ENCODE measurements at places on chromosomes 2 and 18.
A peak's percentile ranks its signal among the peaks of the same experiment; 100 is the strongest.

DNA sequence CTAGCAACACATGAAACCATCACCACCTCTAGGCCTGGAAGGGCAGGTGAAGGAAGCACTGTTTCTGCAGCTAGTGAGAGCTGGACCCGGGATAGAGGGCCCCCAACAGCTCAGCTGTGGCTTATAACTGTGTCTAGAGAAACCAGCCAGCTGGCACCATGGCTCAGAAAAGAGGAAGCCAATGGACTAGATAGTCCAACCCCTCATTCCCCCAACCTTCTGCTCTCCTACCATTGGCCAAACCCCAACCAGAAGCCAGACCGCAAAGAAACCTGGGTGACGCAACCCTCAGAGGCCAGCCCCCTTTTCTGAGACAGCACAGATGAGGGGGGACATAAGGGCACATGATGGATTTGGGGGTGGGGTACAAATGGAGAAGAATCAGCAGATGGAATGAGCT is 24.3 kb downstream of the SMYD1 start:
- DNase-seq: no peak

- DNase-seq: peak; percentile 98
These were observed 3.1 kb upstream of the MOB1A start for GRCh38 chr2:74181739-74182138.

DNA sequence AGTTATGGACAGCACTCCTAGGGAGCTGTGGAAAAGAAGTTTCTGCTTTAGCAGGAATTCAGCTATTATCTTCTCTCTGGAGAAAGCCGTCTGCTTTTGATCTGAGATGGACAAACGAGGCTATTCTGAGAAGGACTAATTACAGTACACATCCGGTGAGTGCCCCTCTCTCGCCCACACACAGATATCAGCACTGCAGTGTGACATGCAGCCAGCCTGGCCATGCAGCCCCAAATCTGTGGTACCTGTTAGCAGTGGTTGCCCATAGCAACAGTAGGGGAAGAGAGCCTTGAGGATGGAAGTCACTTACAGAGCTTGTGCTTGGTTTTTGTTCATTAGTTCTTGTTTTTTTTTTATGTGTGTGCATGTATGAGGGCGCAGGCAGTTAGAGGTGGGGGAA is 73.9 kb upstream of the TRIB2 start:
- no peak for DNase-seq

DNA sequence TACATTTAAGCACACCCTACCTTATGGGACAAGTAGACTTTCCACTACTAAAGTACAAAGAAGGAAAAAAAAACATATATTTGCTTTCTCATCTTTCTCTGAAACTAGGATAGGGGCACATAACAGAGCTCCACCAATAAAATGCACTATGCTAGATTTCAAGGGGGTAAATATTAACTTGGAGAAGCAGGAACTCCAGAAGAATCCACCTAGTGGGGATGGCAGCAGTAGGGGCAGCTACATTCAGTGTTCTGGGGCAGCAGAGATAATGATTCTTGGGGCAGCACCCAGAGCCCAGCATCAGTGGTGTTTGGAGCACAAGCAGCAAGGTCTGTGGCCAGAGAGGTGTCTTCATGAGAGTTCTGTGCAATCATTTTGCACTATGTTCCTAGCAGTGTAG is 64.7 kb downstream of the DTNB start:
- no peak for DNase-seq

DNA sequence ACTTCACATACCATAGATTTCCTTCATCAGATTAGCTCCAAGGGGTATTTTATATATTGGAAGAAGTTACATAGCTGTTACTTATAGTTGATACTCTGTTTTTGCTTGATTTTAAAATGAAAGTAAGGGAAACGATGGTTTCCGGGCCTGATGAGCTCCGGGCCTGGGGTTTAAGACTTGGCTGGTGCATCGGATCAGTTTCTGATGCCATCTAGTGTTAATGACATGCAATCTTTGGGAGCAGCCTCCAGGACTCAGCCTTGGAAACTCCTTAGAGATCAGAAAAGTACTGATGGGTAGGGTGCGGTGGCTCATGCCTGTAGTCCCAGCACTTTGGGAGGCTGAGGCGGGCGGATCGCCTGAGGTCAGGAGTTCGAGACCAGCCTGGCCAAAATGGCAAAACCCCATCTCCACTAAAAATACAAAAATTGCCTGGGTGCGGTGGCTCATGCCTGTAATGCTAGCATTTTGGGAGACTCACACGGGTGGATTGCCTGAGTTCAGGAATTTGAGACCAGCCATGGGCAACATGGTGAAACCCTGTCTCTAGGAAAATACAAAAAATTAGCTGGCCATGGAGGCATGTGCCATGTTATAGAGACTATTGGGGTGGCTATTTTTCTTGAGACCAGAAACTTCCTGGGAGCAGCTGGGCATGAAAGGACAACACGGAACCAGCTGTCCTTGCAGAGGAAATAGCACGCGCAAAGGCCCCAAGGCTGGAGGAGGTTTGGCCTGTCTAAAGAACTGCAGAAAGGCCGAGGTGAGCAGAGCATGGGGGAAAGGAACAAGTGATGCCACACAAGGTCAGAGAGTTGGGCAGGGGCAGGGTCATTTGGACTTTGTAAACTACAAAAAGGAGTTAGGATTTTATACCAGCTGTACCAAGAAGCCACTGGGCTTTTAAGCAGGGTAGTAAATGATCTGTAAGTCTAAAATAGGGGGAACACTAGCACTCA is 46.9 kb upstream of the CNOT11 start:
- DNase-seq: peak; percentile 90

- no peak for DNase-seq
These were observed 48.8 kb downstream of the INHBB start for GRCh38 chr2:120394764-120395163.

DNA sequence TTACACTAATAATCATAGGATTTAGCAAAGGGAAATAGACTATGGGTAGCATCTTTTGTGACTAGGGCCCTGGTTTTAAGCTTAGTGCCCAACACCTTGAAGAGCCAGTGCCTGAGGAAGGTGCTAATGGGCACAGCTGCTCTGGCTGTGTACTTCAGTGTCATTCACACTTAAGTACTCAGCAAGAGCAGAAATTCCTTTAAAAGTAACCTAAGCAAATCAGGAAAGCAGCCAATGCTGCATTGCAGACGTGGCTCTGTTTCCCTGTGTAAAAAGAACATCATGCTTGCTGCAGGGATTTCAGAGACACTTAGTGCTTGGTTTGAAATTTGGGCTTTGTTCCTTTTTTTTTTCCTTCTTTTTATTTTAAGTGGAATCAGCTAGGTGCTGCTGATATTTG is 505.4 kb downstream of the SUCLG1 start:
- no peak for DNase-seq

DNA sequence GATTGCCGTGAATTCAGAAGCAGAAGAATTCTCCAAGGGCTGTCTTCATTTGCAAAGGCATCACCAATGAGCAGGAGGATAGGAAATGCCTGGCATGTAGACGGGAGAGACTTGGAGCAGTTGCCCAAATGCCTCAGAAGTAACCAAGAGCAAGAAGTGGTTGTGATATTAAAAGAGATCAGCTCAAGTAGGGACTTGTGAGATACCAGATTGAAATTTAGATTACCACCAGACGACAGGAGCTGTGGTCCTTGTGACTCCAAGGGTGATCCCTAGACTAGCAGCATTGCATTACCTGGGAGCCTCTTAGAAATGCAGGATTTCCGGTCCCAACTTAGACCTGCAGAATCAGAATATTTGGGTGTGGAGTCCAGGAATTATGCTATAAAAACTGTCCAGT is 228.6 kb upstream of the EPAS1 start:
- DNase-seq: no peak

DNA sequence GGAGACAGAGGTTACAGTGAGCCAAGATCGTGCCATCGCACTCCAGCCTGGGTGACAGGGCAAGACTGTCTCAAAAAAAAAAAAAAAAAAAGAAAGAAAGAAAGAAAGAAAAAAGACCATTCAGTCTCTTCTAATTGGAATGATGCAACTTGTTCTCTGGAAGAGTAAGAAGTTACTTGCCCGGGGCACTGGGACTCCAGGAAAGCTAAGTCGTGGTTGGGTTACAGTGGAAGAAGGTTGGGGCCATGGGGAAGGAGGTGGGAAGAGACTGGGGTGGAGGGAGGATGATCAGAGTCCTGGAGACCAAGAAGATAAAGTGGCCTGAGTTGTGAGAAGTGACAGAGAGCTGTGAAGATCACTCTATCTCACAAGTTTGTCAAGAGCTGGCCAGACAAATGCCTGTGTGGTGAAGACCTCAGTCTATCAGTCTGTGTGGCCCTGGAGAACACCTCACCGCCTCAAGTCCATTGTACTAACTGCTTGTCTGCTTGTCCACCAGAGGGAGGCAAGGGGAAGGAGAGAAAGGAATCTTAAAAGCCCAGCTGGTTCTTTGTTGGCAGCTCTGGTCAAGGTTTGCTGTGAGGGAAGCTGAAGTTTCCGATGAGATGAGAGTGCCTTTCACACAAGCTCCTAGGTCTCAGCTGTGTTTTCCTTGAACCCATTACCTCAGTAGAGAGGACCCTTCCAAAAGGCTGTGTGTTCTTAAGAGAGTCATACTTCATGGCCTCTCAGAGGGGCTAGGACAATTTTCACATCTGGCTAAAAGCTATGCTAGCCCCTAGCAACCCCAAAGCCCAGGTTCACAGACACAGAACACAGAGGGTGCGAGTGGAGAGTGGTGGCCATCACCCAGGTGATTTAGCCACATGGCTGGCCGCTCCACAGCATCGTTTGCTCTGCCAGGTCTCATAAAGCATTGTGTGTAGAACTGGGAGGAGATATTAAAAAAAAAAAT is 72.0 kb upstream of the TMEM178A start:
- DNase-seq: peak; percentile 71

DNA sequence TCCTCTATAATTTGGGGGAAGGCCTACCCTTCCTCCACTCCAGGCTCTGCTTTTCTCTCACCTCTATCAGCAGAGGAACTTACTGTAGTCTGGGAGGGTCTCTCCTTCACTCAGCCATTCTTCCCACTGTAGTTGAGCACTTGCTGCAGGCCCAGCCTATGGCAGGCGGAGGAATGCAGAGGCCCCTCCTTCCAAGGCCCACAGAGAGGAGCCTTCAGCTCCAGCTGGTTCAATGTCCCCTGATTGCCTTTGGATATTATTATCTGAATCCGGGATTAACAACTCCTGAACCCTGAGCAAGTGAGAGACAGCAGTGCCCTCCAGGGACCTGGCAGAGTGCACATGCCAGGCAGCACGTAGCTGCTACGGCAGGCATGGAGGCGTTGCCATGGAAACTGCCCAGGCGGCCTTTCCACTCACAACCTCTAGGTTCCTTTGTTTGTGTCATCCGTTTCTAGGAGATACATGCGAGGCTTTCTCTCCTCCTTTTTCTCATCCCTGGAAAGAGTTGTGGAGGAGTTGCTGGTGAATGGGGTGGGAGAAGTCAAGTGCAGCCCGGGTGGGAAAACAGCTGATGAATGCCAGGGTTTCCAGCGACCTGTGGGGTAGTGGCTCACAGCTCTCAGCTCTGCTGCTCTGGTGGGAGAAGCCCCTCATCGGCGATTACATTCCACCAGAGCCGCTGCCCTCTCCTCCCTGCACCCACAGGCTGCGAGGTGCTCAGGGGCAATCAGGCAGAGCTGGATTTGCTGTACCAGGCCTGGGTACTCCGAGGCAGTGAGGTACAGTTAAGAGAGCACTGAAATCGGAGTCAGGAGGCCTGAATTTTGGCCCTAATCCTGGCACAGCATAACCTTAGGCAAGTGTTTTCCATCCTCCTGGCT is 55.3 kb upstream of the HK2 start:
- DNase-seq: peak; percentile 21

DNA sequence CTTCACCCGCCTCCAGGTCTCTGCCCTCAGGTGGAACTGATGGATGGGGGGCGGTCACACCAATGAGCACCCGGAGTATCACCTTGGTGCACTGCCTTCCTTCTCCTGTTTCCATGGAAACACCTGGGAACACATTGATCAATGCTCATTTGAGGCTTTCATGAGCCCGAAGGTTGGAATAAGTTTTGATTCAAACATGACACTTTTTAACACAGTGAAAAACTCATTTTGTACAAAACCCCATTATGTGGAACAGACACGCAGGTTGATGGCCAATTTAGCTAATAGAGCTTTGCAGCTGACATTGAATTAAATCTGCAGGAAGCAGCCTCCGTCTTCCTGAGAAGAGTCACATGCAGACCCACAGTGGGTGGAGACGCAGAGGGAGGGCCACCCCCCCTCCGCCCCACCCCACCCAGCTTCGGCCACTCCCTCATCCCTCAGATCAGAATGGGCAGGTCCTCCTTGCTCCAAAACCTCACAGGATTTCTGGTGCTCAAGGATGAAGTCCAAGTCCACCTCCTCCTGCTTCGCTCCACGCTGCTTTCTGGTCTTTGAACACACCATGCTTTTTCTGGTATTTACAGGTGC is 96.0 kb upstream of the MYCN start:
- DNase-seq: peak; percentile 4

- no peak for DNase-seq
These were observed 27.3 kb downstream of the RNF144A start for GRCh38 chr2:6944555-6944954.

GRCh38 chr2:170264865-170265264 is 86.9 kb downstream of the MYO3B start:
- DNase-seq: no peak

GRCh38 chr2:234339011-234339410 is 157.9 kb downstream of the ARL4C start:
- no peak for DNase-seq

GRCh38 chr2:108449410-108450130 is 564 bp downstream of the GCC2 start:
- DNase-seq: peak; percentile 48

DNA sequence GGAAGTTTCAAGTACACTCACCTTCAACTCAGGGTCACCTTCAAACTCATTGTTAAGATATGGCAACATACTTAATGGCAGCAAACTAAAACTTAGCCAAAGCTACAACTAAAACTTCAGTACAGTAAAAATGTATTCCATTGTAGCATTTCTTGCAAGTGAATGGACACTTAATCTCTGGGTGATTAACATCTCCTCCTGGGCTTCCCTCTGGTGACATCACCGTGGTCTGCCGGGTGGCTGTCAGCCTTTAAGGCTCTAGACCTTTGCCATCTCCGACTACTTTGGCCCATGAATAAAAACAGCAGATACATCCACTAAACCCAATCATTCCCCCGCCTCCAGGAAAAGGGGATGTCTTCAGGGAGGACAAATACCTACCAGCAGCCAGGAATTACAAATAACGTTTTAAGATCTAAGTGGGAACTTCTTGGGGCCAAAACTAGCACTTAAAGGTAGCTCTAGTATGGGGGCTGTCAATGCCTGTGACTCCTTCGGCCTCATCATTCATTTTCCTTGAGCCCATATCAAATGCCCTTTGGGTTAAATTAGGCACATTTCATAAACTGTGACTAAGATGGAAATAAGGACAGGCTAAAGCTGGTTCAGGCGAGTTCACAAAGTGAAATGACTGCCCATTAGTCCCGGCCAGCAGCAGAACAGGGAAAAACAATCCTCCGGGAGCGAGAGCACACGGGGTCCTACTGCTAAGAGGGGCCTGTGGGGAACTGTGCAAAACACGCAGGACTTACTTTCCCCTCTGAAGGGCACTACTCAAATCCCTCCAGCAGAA is 1.1 kb downstream of the TFCP2L1 start:
- peak; percentile 30 for DNase-seq

All from suppressor macrophage (primary cell).